ENCODE measurements at places on chromosomes 6 and 20.

DNA sequence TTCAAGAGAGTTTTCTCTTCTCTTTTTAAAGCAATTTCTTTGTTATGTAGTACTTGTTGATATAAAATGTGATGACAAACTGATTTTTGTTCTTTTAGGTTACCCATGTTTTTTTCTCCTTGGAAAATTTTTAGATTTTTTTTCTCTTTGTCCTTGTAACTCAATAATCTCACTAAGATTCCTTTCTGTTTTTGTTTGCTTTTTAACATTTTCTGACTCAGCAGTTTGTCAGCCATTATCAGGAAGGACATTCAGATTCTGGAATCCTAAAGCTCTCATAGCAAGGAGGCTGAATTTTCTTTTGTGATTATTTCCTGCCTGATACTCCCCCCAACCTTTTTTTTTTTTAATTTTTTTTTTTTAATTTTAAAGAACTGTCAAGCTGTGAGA, 75.2 kb upstream of the CITED2 start:
- DNase-seq = no peak

DNA sequence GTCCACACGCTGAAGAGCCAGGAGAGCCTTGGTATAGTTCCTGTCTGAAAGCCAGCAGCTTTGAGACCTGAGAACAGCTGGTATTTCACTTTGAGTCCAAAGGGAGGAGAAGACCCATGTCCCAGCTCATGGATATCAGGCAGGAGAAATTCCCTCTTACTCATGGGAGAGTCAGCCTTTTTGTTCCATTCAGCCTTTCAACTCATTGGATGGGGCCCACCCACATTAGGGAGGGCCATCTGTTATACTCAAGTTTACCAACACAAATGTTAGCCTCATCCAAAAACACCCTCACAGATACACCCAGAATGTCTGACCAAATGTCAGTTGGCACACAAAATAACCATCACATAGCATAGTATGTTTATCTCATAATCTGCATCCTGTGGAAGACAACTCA, 80.1 kb downstream of the GMDS start:
- no peak for DNase-seq

GRCh38 chr20:4040283-4041179, 25.2 kb upstream of the RNF24 start:
- no peak for DNase-seq

- DNase-seq = no peak
These were observed 4.5 kb upstream of the DDR1 start for GRCh38 chr6:30879684-30880427.

DNA sequence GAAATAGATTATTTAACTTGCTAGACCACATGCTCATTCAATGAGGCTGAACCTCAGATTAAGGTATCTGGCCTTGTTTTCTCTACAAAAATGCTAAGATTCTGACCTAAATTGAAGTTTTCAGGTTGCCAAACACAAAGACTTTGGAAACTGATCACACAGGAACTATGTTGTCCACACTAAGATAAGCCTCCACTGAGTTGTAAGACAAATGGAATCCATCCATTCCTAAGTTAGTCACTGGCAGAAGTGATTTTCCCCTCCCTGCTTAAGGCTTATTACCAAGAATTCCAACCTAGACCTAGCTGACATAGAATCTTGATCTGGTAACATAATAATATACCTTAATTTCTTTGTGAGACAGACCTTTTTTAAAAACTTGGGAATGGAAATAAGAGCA, 608.1 kb downstream of the TENT5A start:
- no peak for DNase-seq

All from NCI-H1048 (cell line).